Smooth muscle cell of the umbilical artery (primary cell): ENCODE measurements at places on chromosomes 1 and 21. TPM values are rescaled to one million over a fixed set of nuclear protein-coding genes. Genes with fewer than 3 reads are reported as not detected.

The USP48 gene
- total RNA-seq, result 46.6 and 89.2 TPM in 2 replicates

The NPR1 gene
- total RNA-seq, result under 0.01 and 0.05 TPM in 2 replicates

The VPS72 gene
- total RNA-seq, result 33.9 and 34.0 TPM in 2 replicates

The HIVEP3 gene
- total RNA-seq, result 4.8 and 6.6 TPM in 2 replicates

The FAM131C gene
- total RNA-seq, result under 0.01 and 0.37 TPM in 2 replicates

The OR2T35 gene
- not detected in 2 replicates for total RNA-seq

The RIPPLY3 gene
- not detected in 2 replicates for total RNA-seq
